ENCODE measurements at places on chromosomes 7 and 10.

- DNase-seq, result no peak
- no peaks in the 10 kb centered on the region for H3K4me1 ChIP-seq
- no peak overlapping the region for H3K4me3 ChIP-seq
- no peaks in the 10 kb centered on the region for H3K36me3 ChIP-seq
These were observed 42.7 kb upstream of the CACNB2 start for GRCh38 chr10:18097524-18097923.

DNA sequence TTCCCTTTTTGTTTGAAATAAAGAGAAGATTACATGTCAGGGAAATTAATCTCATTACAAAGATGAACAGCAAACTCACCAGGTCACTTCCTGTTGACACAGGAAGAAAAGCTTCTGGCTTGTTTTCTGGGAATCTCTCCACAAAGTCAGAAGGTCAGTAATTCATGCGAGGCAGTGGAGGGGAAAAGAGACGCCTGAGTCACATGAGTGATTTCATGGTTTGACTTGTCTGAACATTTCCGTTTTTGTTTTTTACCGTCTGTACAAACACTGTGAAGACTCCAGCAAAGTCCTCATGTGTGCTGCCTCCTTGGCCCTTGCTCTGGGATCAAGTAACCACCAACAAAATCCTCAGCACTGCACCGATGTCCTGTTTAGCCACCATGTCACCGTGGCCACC lies 2.5 kb upstream of the HABP2 start:
- no peak overlapping the region for H3K27ac ChIP-seq
- H3K27me3 ChIP-seq, result no peaks in the 10 kb centered on the region
- no peaks in the 10 kb centered on the region for H3K36me3 ChIP-seq
- peaks cover 17% of the 10 kb centered on the region for H3K4me1 ChIP-seq
- no peak overlapping the region for H3K4me3 ChIP-seq

DNA sequence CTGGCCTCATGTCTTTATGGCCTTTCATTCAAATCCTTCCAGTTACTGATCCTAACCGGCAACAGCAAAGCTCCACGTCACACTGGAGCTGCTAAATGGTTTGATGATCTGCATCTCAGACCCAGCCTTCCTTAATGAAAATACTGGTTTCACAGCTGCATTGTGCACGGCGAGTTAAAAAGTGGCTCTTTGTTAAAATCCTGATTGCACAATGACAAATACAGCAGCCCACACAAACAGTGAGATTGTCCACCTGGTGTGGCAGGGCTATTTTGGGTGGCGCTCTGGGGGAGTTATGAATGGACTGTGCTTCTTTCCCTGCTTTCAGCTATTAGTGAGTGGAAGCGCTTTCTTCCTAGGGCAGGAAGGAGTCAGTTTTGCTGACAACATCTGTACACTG lies 63.4 kb upstream of the C1QL3 start:
- H3K27ac ChIP-seq, result no peak overlapping the region
- no peaks in the 10 kb centered on the region for H3K27me3 ChIP-seq
- no peaks in the 10 kb centered on the region for H3K36me3 ChIP-seq
- DNase-seq, result no peak
- H3K4me1 ChIP-seq, result no peaks in the 10 kb centered on the region

GRCh38 chr10:70399177-70399576 lies 4.8 kb upstream of the EIF4EBP2 start:
- H3K27ac ChIP-seq, result no peak overlapping the region
- no peak for DNase-seq
- no peaks in the 10 kb centered on the region for H3K27me3 ChIP-seq
- H3K36me3 ChIP-seq, result no peaks in the 10 kb centered on the region

All from pancreas (tissue), 10 donors.